Activated naive CD8-positive, alpha-beta T cell treated with anti-CD3 and anti-CD28 coated beads for 36 hours (primary cell): ENCODE measurements at places on chromosomes 2 and 18.
A peak's percentile ranks its signal among the peaks of the same experiment; 100 is the strongest.

DNA sequence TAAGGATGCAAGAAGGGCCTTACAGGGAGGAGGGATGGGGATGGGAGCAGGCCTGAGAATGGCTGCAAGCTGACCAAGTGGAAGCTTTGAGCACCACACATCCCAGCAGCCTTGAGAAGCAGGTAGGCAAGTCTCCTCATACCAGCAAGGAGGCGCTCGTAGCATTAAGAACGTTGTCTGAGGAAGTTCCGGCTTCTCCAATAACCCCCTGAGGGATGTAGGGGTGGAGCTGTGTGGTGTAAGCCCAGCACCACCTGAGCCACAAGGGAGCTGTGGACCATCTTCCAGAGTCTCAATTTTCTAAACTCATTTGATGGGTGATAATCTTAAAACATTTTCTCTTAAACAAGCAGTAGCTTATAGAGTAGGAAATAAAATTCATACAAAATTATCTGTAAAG lies 50.6 kb downstream of the ST3GAL5 start:
- no peak for DNase-seq

DNA sequence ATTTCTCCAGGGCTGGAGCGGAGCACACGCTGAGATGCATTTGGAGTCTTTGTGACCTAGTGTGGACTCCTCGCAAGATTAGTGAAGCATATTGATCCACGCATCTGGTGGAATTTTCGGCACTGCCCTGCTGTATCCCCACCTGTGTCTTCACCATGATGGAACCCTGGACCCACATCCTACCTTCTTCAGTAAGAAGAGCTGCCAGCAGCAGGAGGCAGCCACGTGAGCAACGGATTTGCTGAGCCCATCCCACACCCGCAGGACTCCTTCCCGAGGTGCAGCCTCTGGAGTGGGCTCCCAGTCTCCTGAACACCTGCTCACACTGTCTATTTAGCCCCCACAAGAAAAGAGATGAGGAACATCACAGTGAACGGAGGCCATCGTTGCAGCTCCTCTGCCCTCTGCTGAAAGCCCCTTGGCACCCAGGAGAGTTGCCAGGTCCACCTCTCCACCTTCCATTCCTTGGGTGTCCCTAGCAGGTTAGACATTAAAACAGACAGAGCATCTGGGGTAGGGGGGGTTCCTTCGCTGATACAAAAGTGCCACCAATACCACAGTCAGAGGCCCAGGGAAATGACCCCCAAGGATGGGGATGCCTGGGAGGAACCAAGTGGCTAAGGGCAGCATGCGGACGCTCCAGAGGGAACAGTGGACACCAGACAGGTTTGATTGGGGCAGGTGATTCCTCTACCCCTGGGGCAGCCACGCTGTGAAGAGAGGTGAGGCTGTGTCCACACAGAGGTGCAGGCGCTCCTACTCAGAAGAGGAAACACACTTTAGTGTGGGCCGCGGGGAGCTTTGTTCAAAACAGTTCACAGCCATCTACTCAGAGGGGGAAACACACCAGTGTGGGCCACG lies 302.8 kb upstream of the SALL3 start:
- DNase-seq: no peak

DNA sequence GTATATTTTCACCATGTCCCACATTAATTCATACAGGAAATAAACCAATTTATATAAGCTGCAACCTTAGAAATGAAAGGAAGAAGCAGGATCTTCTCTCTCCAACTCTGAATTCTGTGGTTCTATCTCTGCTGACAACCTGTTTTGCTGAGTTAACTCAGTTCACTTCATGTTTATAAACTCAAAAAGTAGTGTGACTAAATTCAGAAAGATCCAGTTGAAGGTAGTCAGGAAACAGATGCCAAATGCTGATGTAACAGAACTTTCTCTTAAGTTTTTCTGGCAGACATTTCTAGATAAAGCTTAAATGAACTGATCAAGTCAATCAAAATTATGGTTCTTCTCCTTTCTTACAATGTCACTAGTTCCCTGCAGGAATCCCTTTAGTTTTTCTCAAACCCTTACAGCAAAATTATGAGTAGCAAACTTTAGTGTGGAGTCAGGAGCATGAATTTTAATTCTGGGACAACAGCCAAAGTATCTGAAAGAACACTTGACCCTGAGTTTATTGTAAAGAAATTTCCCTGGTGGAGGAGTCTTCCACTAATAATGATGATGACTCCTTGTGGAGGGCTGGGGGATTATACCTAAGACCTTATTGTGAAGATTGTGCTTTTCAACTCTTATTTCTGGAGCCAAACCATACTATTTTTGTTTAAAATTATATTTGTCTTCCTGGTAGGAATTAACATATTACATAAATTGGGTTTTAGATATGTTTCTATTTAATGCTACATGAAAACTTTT lies 216.9 kb downstream of the MYO3B start:
- no peak for DNase-seq

DNA sequence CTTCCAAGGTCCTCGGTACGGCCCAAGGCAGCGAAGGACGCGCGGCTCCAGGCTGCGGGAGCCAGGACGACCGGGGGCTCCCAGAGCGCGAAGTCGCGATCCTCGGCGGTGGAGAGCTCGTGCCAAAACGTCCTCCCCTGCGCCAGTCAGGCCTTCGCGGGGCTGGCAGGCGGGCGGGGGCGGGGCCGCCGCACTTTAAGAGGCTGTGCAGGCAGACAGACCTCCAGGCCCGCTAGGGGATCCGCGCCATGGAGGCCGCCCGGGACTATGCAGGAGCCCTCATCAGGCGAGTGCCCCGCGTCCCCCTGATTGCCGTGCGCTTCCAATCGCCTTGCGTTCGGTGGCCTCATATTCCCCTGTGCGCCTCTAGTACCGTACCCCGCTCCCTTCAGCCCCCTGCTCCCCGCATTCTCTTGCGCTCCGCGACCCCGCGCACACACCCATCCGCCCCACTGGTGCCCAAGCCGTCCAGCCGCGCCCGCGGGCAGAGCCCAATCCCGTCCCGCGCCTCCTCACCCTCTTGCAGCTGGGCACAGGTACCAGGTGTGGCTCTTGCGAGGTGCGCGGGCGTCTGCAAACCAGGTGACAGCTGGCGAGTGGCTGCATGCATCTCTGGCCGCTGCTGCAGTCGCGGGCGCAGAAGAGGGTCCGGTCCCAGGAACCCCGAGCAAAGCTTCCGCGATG lies at the start of gene CIDEA:
TSS of gene CIDEA (plus strand) at position 226 of the 684 bp plus-strand sequence. CDS start at position 249, 23 bp downstream.
- peak; percentile 12 for DNase-seq
